ENCODE measurements at places on chromosomes 16 and 17.

GRCh38 chr17:70370816-70371215 is 201.5 kb downstream of the KCNJ2 start:
- no peak for DNase-seq

DNA sequence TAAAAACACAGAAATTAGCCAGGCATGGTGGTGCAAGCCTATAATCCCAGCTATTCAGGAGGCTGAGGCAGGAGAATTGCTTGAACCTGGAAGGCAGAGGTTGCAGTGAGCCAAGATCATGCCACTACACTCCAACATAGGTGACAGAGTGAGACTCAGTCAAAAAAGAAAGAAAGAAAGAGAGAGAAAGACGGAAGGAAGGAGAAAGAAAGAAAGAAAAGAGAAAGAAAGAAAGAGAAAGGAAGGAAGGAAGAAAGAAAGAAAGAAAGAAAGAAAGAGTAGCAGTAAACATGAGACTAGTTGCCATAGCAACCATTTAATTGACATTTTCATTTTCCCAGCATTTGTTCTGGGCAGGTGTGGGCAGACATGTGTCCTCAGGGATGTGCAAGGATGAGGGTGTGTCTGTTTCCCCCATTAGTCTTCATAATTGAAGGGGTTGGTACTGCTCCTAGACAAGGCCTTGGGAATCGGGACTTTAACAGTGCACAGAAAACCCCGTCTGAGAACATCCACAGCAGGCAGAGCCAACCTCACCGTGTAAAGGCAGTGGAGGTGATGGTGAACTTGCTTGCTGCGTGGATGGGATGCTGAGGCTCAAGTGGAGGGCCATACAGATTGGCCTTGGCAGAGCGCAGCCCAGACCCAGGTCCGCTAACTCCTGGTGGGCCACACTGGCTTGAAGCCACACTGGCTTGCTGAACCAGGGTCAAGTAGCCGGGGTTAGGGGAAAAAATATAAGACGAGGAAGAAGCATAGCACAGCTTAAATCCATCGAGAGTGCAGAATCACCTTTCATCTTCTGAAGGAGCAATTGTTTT is 35.2 kb upstream of the KIFC3 start:
- no peak for DNase-seq

DNA sequence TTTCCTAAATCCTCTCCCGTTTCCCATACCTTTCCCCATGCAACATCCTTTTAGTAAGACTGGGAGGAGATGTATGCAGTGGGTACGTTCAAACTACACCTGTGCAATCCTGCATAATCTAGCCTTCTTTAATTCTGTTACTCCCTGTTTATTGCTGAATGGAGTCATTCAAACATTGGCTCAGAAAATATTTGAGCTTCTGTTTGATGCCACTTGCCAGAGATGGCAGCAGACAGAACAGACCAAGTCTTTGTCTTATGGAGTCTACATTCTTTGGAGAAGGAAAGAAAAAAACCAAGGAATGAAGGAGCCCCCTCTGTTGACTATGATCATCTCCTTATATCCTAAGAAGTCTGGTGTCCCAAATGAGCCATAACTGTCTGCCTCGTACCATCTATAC is 288.8 kb downstream of the HAPSTR1 start:
- no peak for DNase-seq

GRCh38 chr17:82939621-82940135 is 99.9 kb upstream of the ZNF750 start:
- DNase-seq = no peak

DNA sequence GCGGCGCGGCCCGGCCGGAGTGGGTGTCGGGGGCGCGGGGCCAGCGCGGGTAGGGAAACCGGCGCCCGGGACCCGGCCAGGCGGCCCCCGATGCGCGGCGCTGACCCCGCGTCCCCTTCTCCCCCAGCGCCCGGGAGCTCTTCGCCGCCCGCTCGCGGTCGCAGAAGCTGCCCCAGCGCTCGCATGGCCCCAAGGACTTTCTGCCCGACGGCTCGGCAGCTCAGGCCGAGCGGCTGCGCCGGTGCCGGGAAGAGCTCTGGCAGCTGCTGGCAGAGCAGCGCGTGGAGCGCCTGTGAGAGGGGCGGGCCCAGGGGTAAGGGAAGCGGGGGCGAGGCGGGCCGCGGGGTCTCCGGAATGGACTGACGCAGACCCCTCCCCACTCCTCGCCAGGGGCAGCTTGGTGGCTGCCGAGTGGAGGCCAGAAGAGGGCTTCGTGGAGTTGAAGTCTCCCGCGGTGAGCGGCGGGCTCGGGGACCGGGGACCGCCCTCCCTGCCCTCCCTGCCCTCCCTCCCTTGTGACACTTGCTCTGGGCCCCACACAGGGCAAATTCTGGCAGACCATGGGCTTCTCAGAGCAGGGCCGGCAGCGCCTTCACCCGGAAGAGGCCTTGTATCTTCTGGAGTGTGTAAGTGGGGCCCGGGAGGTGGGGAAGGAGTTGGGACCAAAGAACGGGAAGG is 430 bp downstream of the TSEN54 start:
- no peak for DNase-seq

DNA sequence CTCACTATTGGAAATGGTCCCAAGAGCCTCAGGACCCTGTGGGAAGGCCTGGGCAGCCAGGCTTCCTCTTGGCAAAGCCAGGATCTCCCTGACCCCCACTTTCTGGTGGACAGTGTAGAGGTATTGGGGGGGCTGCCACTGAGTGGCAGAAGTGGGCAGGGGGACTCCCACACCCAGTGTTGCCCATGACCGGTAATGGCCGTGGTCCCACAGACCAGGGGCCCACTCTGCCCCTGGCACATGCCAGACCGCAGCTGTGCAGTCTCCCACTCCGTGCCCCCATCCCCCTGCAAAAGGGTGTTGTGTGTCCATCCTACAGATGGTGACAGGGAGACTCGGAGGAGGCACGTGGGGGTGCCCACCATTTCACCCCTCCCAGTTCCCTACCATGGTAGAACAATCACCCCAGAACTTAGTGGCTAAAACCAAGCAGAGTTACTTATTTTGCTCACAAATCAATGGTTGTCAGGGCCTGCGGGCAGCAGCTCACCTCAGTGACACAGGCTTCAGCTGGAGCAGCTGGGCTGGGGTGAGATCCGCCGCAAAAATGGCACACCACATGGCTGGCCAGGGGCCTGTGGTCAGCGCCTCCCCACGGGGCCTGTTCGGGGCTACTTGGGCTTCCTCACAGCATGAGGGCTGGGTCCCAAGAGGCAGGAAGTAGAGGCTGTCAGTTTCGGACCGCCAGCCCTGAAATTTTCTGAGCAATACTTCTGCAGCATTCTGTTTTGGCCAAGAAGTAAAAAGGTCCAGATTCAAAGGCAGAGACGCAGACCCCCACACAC is 59.0 kb upstream of the ZNF469 start:
- DNase-seq = no peak

DNA sequence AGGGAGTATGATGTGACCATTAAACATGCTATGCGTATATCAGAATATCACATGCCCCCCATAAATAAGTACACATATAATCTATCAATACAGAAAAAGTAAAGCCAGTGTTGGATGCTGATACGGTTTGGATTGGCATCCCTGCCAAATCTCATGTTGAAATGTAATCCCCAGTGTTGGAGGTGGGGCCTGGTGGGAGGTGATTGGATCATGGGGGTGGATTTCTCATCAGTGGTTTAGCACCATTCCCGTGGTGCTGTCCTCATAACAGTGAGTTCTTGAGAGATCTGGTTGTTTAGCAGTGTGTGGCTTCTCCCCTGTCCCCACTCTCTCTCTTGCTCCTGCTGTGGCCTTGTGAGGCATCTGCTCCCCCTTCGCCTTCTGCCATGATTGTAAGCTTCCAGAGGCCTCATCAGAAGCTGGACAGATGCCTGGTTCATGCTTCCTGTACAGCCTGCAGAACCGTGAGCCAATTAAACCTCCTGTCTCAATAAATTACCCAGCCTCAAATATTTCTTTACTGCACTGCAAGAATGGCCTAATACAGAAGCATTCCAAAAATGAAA is 88.9 kb downstream of the AATF start:
- DNase-seq = no peak

- no peak for DNase-seq
These were observed 424 bp downstream of the YBX2 start for GRCh38 chr17:7293816-7294613.

- DNase-seq = no peak
These were observed 196.1 kb downstream of the GSG1L start for GRCh38 chr16:27867122-27868110.

DNA sequence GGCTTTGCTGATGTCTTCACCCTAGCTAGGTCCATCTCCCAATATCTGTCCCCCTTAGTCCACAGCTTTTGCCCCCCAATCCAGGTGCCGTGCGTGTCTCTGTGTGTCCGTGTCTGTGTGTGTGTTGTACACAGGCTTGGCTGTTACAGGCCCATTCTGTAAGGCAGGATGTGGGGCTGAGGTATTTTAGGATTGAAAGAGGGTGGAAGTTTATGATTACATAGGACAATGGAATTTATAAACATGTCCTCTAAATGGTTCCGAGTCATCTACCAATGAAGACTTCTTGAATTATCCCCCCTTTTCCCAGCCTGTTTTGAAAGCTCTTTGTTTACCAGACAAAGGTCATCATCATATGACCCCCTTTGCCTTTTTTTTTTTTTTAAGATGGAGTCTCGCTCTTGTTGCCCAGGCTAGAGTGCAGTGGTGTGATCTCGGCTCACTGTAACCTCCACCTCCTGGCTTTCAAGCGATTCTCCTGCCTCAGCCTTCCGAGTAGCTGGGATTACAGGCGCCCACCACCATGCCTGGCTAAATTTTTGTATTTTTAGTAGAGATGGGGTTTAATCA is 21.9 kb downstream of the ACE start:
- DNase-seq = no peak

GRCh38 chr17:63033142-63033541 is 67.1 kb downstream of the TANC2 start:
- no peak for DNase-seq

DNA sequence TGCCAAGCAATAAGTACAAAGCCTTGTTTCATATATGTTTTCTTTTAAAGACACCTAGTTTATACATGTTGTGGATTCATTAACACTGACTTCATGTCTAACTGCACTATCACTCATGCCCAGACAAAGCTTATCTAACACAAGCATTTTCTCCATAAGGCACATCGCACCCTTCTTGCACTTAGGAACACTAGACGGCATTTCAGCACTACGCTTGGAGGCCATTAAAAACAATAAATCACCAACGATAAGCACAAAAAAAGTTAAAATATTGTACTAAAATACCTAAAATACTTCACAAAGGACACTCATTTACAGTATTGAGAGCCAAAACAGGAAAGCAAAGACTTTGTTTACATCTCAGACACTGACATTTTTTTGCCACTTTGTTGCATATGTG is 39.0 kb upstream of the TEKT3 start:
- no peak for DNase-seq

GRCh38 chr17:77451245-77451893 is 310.6 kb downstream of the SEC14L1 start:
- no peak for DNase-seq

GRCh38 chr17:76560036-76560876 is 20.4 kb downstream of the PRCD start:
- DNase-seq = no peak

DNA sequence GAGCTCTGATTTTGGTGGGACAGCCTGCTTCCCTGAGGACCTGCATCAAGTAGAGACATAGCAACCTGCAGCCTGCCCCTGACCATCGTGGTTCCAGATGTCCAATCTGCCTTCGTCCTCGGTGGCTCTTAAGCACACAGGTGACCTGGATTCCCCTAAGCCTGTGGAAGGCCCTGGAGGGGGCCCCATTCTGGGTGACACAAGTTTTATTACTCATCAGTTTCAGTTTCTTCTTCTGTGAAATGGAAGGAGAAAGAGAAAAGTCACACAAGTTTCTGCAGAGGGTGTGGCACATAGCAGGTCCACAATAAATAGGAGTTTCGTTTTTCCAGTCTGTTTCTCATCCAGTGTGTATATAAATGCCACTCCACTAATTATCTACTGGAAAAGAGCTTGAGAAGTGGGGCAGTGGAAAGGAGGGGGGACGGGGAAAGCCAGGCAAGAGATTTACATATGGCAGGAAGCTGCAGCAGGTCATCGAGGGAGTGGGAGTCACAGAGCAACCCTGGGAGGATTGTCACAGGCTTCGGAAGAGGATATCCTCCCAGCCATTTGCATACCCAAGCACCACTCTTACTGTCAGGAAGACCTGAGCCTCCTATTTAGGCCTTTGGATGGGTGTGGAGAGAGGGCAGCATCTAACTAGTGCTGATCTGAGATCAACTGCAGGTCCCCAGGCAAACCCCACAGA is 10.0 kb upstream of the NOS2 start:
- DNase-seq = no peak

DNA sequence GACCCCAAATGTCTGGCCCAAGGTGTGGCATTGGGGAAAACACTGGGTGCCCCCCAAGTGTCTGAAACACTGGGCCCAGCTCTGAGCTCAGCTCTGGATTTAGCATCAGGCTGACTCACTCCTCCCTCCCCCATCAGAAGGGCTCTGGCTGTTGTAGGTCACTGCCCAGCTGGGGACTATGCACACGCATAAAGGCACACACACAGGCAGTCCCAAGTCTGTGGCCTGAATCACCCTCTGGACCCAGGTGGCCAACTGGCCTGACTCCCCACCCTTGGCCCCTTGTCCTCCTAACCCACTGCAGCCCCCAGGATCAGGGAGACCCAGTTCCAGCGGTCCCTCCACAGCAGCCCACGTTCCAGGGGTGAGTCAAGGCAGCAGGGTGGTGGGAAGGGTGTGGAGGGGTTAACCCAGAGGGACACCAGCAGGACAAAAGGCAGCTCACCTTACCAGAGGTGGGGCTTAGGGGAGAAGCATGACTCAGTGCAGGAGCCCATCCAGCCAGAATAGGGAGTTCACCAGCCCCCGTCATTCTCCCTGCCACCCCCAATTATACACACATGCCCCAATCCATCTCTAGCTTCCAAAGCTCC is 47.0 kb downstream of the MYO18A start:
- DNase-seq = no peak

DNA sequence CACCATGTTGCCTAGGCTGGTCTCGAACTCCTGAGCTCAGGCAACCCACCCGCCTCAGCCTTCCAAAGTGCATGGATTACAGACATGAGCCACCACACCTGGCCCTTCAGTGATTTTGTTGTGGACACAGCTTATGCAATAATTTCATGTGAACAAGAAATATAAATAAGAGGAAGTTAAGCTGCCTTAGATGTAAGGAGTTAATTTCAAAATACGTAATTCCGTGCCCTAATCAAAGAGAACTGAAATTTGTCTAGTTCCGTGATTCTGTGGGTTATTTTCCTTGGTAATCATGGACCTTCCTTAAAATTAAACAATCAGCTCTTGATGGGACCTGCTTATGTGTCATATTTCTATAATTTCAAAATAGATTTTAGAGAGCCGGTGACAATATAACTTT is 11.9 kb downstream of the TVP23A start:
- DNase-seq = no peak

- no peak for DNase-seq
These were observed 54.8 kb downstream of the CDH13 start for GRCh38 chr16:82681592-82681991.

All from stimulated activated CD8-positive, alpha-beta memory T cell treated with anti-CD3 and anti-CD28 coated beads, Interleukin-4, amount 100 ng/mL, for 4 hours (primary cell).